ENCODE measurements at places on chromosomes 11 and 22.

GRCh38 chr11:118147502-118147901 lies 5.1 kb downstream of the SCN4B start:
- DNase-seq: no peak

DNA sequence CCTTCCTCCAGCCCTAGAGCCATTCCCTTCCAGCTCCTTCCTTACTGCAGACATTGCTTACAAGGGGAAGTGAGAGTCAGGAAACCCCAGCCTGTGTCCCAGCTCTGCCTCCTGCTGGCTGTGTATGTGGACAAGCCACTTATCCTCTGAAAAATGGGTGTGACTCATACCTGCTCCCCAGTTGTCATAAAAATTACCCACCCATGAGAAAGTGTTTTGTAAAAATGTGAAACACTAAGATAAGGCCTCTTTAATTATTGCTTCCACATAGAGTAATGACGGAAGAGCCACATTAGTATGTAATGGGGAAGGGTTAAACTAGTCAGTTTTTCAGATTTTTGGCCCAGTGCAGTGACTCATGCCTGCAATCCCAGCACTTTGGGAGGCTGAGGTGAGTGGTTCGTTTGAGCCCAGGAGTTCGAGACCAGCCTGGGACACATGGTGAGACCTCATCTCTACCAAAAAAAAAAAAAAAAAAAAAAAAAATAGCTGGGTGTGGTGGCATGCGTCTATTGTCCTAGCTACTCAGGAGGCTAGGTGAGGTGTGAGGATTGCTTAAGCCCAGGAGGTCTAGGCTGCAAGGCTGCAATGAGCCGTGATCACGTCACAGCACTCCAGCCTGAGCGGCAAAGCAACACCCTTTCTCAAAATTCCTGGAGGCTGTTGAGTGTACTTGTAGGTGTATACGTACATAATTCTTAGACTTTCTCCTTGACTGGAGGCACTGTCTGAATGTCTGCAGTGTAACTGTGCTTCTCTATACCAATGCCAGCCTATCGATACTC lies 84.9 kb downstream of the CTTN start:
- no peak for DNase-seq

DNA sequence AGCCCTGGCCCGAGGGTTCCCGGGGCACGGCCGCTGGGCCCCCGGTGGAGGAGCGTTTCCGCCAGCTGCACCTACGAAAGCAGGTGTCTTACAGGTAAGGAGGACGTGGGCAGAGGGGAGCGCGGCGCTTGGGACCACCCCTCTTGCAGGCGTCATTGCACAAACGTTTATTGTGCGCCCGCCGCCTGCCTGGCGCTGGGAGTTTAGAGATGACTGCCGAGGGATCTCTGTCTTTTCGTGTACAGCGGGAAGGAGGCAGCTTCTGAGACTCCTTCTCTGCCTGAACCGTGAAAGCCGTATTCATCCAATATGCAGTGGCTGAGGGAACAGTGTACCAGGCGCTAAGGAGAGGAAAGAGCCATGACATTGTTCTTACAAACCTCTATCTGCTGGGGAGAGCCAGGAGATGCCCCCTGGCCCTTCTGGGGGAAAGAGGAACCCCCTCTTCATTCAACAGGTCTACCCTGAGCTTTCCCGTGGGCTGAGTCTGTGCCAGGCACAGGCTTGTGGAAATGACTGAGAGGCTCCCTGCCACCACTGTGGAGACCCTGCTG lies 13.8 kb upstream of the DGKZ start:
- no peak for DNase-seq

DNA sequence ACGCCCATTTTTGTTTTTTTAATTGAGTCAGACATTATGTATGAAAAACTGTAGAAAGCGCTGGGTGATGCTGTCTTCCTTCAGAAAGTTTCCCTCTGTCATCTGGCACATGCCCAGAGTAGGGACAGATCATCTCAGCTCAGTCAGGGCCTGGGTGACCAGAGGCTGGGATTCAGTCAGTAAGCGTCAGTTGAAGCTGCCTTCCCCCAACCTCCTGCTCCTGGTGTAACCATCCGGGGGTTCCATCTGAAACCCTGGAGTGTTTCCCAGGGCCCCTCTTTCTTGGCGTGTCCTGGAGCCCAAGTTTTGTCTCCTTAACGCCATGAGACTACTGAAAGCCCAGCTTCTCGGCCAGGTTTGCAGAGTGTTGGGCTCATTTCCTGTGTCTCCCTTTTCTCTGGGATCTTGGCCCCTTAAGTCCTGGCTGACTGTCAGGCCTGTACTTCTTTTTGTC lies 10.7 kb downstream of the PPFIA1 start:
- DNase-seq: no peak

DNA sequence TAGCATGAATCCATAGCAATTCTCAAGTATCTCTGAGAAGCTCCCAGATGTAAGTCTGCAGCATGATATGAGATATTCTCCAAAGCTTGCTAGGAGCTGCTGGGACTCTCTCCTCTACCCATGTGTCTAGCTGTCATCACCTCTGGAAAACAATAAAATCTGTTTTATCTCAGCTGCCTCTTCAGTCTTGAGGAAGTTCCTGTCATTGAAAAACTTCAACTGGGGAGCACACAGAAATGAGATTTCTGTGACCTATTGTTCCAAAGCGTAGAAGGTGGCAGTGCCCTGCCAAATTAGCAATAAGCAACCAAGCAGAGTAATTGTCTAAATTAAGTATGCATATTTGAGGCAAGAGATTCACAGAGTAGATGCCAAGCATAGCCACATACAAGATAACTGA lies 1380.6 kb upstream of the RAG2 start:
- no peak for DNase-seq

- no peak for DNase-seq
Observed at GRCh38 chr11:86978247-86978646, 23.1 kb upstream of the FZD4 start.

- DNase-seq: no peak
Observed at GRCh38 chr22:34294986-34295385, 374.7 kb upstream of the LARGE1 start.

- no peak for DNase-seq
Observed at GRCh38 chr11:131889146-131889577, 518.7 kb downstream of the NTM start.

DNA sequence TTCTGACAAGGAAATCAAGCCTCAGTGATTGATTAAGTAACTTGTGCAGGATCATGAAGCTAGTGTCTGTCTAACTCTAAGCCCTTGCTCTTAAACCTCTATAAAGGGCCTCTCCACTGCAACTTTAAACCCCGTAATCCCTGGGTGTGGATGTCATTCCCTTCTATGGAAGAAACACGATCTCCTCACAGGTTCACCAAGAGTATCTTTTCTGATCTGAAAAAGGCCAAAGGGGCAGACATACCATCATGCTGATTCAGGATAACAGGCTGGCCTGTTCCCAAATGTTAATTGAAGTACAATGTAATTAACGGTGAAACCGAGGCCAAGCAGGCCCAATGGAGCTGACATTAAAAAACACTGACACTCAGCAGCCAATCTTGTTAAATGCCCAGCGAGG lies 17.1 kb downstream of the TTC12 start:
- no peak for DNase-seq

- DNase-seq: no peak
Observed at GRCh38 chr22:28874811-28875320, 8.5 kb upstream of the ZNRF3 start.

- DNase-seq: no peak
Observed at GRCh38 chr11:87002918-87003317, 34.8 kb upstream of the TMEM135 start.

GRCh38 chr11:126366064-126366822 lies 10.8 kb downstream of the ST3GAL4 start:
- no peak for DNase-seq

DNA sequence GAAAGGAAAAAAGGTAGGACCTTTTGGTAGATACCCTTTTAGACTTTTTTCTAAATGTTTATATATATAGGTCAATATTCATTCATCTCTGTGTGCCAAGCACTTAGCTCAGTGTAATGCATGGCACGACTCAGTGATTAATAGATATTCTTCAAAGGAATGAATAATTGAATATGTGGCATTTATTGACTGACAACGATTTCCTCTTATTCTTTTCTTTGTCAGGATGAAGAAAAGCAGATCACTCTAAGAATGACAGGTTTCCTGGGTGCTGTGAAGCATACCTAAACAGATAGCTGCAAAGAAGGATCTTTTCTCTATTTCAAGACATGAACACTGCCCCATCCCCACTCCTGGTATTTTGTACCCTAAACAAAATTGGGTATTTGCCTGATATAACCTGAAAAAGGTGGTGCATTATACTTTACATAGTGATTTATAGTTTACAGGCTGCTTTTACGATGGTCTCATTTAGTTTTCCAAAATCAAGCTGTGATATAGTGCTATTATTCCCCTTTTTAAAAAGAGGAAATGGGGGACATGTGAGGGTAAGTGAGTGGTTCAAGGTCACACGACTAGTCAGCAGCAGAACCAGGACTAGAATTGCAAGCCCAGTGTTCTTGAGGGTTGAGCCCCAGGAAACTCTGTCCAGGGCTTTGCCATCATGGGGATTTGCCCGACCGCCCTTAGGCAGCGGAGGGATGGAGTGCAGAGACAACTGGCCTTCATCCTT lies 32.9 kb upstream of the CLMP start:
- no peak for DNase-seq

DNA sequence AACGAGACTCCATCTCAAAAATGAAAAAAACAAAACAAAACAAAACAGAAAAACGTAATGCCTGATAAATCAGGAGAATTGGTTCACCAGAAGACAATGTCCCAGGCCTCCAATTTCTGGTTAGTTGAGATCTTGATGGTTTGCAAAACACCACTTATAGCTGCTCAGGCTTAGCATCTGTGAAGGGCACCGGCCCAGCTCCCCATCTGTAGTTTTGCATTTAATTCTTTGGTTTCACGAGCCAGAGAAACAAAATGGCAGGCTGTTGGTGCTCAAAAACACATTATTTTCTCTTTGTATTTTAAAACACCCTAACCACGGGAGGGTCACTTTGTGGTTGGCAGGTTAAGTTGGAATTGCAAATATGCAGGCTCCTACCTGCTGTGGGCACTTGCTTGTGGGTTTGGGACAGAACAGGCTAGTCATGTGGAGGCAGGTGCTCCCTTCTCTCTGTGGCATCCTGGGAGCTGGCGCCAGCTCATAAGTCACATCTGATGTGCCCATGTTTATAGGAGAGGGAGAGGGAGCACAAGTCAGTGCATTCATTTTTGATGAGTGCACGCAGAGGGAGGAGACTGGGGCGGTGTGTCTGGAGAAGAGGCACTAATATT lies 145.9 kb downstream of the CEP164 start:
- no peak for DNase-seq

GRCh38 chr11:76107971-76108370 lies 98.3 kb downstream of the WNT11 start:
- no peak for DNase-seq

DNA sequence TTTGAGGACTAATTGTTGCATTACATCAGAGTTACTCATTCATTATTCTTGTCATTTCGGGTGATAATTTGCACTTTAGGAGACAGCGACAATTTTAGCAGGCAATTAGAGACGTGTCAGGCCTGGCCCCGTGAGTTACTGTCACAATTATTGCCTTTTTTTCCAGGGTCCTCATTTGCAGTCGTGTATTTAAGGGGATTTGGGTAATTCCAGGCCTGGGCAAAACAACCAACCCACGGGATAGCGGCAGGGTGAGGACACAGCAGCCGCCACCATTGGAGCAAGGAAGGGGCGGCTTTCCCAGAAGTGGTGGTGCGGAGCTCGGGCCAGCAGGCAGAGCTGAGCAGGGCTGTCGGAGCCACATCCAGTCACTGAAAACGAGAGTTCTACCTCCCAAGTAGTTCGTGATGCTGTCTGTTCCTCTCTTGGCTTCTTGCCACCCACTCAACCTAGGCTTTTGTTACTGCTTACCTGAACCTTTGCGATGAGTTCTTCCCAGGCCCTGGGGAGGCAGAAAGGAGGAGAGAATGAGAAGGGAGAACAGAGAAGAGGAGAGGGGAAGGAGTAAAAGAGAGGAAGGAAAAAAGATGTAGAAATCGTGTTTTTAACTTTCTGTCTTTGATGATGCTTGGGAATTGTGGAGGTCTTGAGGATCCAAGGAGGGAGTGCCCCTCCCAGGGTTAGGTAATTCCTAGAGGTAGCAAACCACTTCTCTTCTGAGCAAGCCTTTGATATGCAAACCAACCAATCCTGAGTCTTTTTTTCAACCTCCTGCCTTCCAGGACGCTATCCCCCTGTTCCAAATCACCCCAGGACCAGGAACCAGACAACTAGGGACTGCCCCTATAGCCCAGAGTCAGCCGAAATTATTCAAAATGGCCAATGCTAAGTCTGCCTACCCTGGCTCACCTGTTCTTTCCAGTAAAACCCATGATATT lies 236.1 kb downstream of the MIAT start:
- no peak for DNase-seq

- no peak for DNase-seq
Observed at GRCh38 chr11:109424901-109425300, 2.9 kb downstream of the C11orf87 start.

DNA sequence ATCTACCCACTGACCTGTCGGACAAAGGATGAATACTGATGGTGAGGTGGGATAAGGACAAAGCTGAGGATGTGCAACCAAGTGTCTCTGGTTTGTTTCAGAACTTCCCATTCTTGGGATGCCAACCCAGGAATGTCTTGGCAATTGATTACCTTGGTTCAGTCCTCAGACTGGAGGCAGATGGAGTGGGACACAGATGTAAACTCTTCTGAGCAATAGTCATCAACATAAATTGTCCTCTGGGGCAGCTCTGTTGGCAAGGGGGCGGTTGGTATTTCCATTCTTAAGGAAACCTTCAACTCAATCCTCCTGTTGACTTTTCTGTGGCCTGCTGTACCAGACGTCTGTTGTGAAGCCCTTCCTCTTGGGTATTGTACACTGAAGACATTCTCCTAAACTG lies 6.8 kb downstream of the ABTB2 start:
- DNase-seq: no peak

DNA sequence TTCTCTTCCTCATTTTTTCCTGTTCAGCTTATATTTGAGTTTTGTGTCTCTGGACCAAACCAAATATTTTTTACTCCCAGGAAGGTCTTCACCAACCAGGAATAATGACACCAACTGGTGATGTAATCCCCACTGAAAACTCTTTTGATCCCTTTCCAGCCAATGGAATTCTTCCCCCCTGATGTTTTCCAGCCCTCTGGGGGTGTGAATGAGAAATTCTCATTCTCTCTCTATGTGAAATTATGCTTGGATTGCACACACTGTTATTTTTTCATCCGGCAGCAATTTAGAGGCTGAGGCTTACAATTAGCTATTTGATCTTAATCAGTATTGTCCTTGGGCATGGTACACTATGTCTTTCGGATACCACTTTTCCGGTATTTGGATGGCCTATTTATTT lies 39.5 kb upstream of the SLC1A2 start:
- DNase-seq: no peak
